Spinal cord (tissue), 10 donors: ENCODE measurements at places on chromosomes 12 and 14. TPM values are rescaled to one million over a fixed set of nuclear protein-coding genes. Genes with fewer than 3 reads are reported as not detected.

TMTC1 gene
- polyA plus RNA-seq: 28.1 TPM

MIP gene
- not detected for polyA plus RNA-seq

PLEKHD1 gene
- 2.3 TPM for polyA plus RNA-seq

MYL2 gene
- not detected for polyA plus RNA-seq

ENDOU gene
- polyA plus RNA-seq: 0.32 TPM

FOXN4 gene
- 1.4 TPM for polyA plus RNA-seq

IL22 gene
- polyA plus RNA-seq: not detected

C12orf50 gene
- 0.24 TPM for polyA plus RNA-seq

IL26 gene
- polyA plus RNA-seq: not detected

GLIPR1 gene
- 15.9 TPM for polyA plus RNA-seq

RNF212B gene
- polyA plus RNA-seq: not detected

MYF5 gene
- polyA plus RNA-seq: not detected

FGD6 gene
- polyA plus RNA-seq: 6.9 TPM

PSME1 gene
- polyA plus RNA-seq: 96.2 TPM

FKBP11 gene
- polyA plus RNA-seq: 22.5 TPM

FMNL3 gene
- polyA plus RNA-seq: 23.4 TPM

NRIP2 gene
- 5.1 TPM for polyA plus RNA-seq

RTN1 gene
- polyA plus RNA-seq: 938 TPM

MEG3 gene
- 784 TPM for polyA plus RNA-seq

FIGNL2 gene
- 2.4 TPM for polyA plus RNA-seq

OR6C4 gene
- not detected for polyA plus RNA-seq

VWF gene
- polyA plus RNA-seq: 34.3 TPM

SMCO2 gene
- polyA plus RNA-seq: 2.2 TPM
